Breast epithelium (tissue), 4 donors: ENCODE measurements at places on chromosomes 2 and 18. TPM values are rescaled to one million over a fixed set of nuclear protein-coding genes. Genes with fewer than 3 reads are reported as not detected.
A peak's percentile ranks its signal among the peaks of the same experiment; 100 is the strongest.

- peak; percentile 70 for DNase-seq
Observed at GRCh38 chr2:66929632-66930338, 467.3 kb upstream of the ETAA1 start.

The POTEJ gene
- not detected for total RNA-seq

DNA sequence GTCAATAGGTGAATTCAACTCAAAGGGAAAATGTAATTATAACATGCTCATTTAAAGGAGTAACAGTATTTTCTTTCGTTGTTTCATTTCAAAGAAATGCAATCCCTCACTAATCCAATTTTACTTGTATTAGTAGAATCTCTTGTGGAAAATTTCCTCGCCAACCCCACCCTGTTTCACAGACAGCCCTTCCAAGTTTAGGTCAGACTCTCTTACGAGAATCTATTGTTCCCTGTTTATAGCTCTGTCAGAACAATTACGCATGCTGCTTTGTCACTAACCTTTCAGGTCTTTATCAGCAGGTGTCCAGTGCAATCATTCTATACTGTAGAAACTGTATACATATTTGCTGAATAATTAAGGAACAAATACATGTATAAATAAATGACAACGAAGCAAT lies 657.8 kb upstream of the LINC00305 start:
- no peak for DNase-seq

The MEP1B gene
- 0.33 TPM for total RNA-seq

GRCh38 chr2:74391209-74391579 lies 11.1 kb upstream of the DCTN1 start:
- DNase-seq = no peak

- no peak for DNase-seq
Observed at GRCh38 chr2:146847846-146848245, 997.0 kb upstream of the ACVR2A start.
